Bronchus fibroblast of lung (primary cell): ENCODE measurements at places on chromosomes 3 and 15. TPM values are rescaled to one million over a fixed set of nuclear protein-coding genes. Genes with fewer than 3 reads are reported as not detected.

Gene MCCC1
- total RNA-seq, result 11.9 and 12.6 TPM in 2 replicates

Gene BUB1B
- 34.8 and 35.5 TPM in 2 replicates for total RNA-seq

Gene C3orf49
- total RNA-seq, result not detected in 2 replicates

Gene COL8A1
- 84.6 and 85.7 TPM in 2 replicates for total RNA-seq

Gene GPR87
- total RNA-seq, result 0.17 and 1.2 TPM in 2 replicates

Gene ATP2B2
- not detected in 2 replicates for total RNA-seq

Gene GABRR3
- total RNA-seq, result not detected in 2 replicates

Gene LRRC57
- total RNA-seq, result 10.8 and 12.2 TPM in 2 replicates

Gene GRM2
- total RNA-seq, result under 0.01 TPM in 1 of 2 replicates, not detected in the other

Gene ARRDC4
- total RNA-seq, result 6.4 and 6.5 TPM in 2 replicates

Gene ARGFX
- not detected in 2 replicates for total RNA-seq

Gene BFSP2
- not detected in 2 replicates for total RNA-seq

Gene ARHGEF26
- total RNA-seq, result 2.4 and 3.4 TPM in 2 replicates

Gene PEX5L
- not detected in 2 replicates for total RNA-seq

Gene PROS1
- 8.6 and 11.9 TPM in 2 replicates for total RNA-seq
